Upper lobe of left lung (tissue), 6 donors: ENCODE measurements at places on chromosomes 12 and 14.
A peak's percentile ranks its signal among the peaks of the same experiment; 100 is the strongest.

GRCh38 chr12:19639781-19640415 lies 200.6 kb downstream of the AEBP2 start:
- DNase-seq, result no peak
- no peaks in the 10 kb centered on the region for H3K4me1 ChIP-seq
- H3K27me3 ChIP-seq, result no peaks in the 10 kb centered on the region
- H3K4me3 ChIP-seq, result no peak overlapping the region
- H3K36me3 ChIP-seq, result no peaks in the 10 kb centered on the region

GRCh38 chr12:81692008-81692407 lies 67.1 kb downstream of the PPFIA2 start:
- H3K4me3 ChIP-seq, result no peak overlapping the region
- H3K4me1 ChIP-seq, result no peaks in the 10 kb centered on the region
- no peak for DNase-seq
- no peaks in the 10 kb centered on the region for H3K27me3 ChIP-seq
- no peak overlapping the region for H3K27ac ChIP-seq

DNA sequence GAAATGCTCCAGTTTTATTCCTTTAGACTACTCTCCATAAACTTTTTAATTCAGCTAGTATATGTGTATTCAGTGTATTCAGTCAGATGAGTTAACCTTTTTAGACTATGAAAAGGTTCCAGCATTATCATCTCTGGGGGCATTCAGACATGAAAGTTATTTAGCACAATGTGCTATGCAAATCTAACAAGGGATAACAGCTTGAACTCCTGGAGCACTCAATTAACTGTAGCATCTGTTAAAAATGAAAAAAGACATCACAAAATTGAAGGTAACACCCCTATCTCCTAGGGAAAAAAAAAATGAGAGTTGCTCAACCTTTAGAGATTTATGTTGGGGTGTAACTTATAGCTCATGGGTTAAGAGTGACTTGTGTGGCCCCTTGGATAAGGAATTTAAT lies 211.5 kb downstream of the PHLDA1 start:
- no peak overlapping the region for H3K4me3 ChIP-seq
- H3K27me3 ChIP-seq, result no peaks in the 10 kb centered on the region
- peaks cover 8% of the 10 kb centered on the region for H3K4me1 ChIP-seq
- peak overlapping the region; percentile 19 for H3K27ac ChIP-seq
- no peak for DNase-seq

DNA sequence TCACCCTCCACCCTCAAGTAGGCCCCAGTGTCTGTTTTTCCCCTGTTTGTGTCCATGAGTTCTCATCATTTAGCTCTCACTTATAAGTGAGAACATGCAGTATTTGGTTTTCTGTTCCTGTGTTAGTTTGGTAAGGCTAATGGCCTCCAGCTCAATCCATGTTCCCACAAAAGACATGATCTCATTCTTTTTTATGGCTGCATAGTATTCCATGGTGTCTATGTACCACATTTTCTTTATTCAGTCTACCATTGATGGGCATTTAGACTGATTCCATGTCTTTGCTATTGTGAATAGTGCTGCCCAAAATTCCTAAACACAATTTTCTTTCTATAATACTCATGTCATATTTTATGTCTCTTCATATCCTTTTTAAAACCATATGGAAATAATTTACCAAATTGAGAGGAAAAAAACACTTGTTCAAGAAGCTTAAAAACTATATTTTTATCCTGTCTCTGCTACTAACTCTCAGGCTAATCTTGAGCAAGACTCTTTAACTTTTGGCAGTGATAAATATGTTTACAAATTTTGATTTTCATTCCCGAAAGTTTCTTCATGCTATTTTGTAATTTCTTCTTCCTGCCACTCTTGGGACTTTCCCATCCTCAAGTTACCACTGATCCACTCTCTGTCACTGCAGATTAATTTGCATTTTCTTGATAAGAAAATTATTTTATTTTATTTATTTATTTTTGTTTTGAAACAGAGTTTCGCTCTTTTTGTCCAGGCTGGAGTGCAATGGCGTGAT lies 28.0 kb upstream of the OSBPL8 start:
- no peak overlapping the region for H3K4me3 ChIP-seq
- no peaks in the 10 kb centered on the region for H3K27me3 ChIP-seq
- no peaks in the 10 kb centered on the region for H3K36me3 ChIP-seq
- H3K27ac ChIP-seq, result peak overlapping the region; percentile 50
- no peaks in the 10 kb centered on the region for H3K4me1 ChIP-seq

DNA sequence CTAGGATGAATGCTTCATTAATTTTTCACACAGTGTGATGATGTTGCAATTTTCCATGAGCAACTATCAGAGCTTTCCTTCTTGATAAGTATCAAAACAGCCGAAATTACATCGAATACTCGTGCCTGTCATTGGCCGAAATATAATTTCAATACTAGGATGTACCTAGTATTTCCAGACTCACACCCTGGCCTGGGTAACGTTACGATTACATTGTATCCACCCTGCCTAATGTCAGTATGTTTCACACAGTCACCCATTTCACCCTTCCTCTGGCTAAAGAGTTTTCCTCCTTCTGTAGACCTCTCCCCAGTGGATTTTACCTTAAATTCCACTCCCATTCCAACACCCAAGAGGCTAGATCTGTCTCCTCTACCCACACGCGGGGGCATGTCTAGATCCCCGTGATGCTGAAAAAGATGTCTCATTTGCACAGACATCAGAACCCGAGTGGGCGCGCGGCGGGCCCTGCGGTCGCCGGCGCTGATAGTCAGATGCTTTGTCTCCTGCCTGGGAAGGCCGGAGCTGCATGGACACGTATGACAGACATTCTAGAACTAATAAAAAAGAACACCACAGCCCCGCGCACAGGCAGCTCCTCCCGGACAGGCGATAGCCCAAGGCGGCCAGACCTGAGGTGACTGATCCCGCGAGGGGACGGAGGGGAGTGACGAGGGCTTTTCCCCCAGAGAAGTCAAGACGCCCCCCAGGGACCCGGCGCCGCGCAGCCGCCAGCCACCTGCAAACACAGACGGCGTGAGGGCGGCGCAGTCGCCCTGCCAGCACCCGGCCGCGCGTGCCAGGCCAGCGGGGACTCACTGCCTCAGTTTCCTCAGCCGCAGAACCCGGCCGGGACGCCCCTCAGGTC lies 723 bp downstream of the KIF21A start:
- no peaks in the 10 kb centered on the region for H3K36me3 ChIP-seq
- DNase-seq, result peak; percentile 38
- H3K4me1 ChIP-seq, result peaks cover 15% of the 10 kb centered on the region
- H3K4me3 ChIP-seq, result peak overlapping the region; percentile 81
- no peaks in the 10 kb centered on the region for H3K27me3 ChIP-seq
